ENCODE measurements at places on chromosomes 6 and 20.

GRCh38 chr6:96065213-96065612, 49.4 kb downstream of the FUT9 start:
- DNase-seq: no peak

- no peak for DNase-seq
These were observed 4.4 kb upstream of the RAET1L start for GRCh38 chr6:150029749-150030148.

DNA sequence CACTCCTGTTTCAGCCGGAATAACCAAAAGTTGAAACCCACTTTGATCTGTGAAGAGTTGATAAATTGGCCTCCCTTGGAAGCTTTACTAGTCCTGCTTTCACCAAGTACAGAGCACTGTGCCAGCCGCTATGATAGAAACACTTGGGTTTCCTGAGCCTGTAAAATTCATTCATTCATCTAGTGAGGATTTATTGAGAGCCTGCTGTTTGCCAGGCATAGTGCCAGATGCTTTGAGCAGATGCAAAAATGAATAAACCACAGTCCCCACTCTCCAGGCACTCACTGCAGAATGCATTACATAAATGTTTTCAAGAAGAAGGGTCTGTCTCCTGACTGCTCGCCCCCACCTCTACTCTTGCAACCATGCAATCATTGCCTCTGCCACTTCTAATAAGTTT, 25.3 kb upstream of the TMEM217 start:
- DNase-seq: no peak

DNA sequence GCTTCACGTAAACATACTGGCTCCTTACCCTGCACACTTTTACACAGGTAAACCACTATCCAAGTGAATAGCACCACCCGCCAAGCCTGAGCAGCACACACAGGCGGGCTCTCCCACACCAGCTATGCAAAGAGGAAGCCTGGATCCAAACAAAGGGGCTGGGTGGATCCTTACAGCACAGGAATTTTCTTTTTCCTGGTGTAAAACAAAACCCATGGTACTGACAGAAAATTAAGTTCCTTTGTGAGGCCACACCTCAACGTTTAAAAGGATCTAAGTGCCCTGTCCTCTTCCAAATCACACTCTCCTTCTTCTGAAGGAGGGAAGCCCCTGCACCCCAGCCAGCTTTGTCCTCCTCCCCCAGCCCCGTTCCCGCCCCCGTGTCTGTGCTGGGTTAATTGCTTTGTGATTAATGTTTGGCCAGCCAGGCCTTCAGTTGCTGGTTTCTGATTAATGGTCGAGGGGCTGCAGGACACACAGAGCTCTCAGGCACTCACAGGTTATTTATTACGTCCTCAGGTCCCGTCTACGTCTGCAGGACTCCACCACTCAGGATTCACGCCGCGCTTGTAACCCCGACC, 6.1 kb downstream of the DACT2 start:
- DNase-seq: no peak

DNA sequence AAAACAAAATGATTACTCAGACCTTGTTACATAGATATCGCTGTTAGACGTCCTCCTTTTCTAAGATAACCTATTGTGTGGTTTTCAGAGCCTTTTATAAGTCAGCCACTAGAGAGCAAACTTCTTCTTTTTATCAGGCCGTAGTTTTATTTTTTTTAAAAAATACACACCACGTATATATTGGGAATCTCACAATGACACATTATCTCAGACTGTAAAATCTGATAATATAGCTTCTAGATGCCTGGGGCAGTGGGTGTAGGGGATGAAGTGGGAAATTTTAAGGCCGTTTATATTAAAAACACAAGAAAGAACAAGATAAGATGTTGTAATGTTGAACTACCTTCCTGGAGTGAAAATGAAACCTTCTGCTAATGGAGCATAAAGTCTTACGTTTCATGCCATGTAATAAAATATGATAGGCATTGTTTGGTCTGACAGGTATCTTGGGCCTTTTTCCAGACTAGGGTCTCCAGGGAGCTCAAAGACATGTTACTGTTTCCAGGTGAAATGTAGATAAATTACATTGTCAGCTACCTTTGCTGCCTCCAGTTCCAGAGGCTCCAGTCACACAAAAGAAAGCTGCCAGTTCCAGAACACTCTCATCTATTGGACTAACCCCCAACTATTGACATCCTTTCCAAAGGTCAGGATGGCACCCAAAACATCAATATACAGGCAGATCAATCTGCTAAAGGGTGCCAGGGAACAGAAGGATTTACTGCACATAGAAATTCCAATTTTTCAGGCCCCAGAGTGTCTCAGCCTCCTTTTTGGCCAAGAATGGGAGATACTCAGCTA, 130.2 kb upstream of the AKIRIN2 start:
- DNase-seq: no peak

DNA sequence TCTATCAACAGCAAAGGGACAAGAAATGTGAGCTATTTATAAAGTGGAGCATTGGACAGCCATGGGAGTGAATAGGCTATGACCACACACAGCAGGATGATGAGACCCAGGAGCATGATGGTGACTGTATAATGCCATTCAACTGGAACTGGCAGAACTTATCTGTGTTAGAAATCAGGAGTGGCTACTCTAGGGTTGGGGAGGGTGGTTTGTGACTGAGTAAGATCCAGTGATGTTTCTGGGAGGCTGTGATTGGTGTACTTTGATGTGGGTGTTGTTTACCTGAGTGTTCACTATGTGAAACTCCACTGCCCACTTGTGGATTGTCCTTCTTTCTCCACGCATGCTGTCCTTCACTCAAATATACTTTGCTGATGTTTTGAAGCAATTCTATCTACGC, 11.5 kb upstream of the HLA-B start:
- DNase-seq: no peak

DNA sequence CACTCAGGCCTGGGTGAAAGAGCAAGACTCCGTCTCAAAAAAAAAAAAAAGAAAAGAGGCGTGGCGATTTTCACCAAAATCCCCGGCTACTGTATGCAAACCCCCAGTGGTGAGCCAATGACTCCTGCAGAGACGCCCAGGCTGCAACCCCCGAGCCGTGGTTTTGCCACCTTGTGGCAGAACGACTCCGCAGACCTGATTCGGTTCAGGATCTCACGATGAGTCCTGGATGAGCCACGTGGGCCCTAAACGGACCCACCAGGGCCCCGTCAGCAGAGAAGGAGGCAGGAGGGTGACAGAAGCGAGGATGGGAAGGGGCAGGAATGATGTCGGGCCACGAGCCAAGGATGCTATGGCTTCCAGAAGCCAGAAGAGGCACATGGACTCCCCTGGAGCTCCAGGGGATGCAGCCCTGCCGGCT, 42.5 kb downstream of the SLC2A4RG start:
- no peak for DNase-seq

- no peak for DNase-seq
These were observed 11.1 kb upstream of the HLA-DQB2 start for GRCh38 chr6:32774426-32774825.

- DNase-seq: no peak
These were observed 54.7 kb downstream of the PHF20 start for GRCh38 chr20:35826397-35826998.

DNA sequence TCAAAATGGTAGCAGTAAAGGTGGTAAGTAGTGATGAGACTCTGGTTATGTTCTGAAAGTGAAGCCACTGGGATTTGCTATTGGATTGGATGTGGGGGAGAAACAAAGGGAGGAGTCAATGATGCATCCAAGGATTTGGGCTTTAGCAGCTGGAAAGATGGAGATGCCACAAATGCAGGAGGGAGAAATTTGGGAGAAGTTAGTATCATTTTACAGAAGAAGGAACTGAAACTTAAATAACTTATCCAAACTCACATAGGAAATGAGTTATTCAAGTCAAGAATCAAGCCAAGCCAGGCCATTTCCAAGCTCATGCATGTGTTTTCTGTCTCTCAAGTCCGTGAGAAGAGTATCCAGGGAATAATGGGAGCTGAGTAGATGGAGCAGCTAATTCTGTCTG, 155.1 kb upstream of the TNFAIP3 start:
- no peak for DNase-seq

DNA sequence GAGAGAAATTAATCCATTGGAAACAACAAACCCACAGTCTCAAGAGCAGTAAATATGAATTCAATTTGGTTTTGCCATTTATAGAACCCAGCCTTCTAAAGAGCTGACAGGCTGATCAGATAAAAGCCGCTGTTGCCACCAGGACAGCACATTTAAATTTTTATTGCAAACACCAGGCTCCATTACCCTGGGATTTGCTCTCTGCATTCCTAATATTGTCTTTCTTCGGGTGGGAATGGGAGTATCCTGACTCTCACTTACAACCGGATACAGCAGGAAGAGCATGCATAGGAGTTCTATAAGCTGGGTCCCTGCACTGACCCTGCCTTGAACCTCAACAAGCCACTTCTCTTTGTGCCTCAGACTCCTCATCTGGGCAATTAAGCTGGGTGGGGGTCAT, 142.9 kb downstream of the LRFN2 start:
- no peak for DNase-seq

DNA sequence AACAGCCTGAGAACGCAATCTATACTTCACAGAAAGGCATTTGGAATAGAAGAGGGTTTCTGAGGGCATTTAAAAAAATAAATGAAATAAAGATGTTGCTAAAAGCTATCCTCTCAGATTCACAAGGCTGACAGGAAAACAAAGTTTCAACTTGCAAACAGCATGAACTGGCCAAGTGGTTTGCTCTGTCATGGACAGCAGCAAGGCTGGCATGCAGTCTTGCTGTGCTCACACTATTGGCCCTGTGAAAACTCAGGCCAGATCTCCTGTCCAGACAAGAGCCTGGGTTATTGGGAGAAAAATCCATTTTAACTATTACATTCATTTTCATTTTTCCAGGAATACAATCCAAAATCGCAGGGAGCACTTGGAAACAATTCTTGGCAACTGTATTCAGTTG, 506.2 kb upstream of the SLC35B3 start:
- DNase-seq: no peak

DNA sequence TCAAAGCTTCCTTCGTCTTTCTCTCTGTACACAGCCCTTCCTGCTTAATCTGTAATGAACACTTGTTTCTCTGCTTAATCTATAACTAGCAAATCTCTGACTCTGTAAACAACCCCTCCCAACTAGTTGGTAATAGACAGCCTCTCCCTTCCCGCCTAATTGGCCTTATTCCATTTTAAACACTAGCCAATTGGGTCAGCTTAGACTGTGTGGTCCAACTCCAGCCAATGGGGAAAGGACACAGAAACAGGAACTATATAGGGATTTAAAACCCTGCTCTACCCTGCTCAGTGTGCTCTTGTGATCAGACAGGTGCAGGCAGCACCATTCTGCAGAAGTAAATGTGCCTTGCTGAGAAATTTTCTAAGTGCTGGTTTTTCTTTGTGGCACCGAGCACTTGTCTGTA, 18.5 kb downstream of the CHD6 start:
- DNase-seq: no peak

DNA sequence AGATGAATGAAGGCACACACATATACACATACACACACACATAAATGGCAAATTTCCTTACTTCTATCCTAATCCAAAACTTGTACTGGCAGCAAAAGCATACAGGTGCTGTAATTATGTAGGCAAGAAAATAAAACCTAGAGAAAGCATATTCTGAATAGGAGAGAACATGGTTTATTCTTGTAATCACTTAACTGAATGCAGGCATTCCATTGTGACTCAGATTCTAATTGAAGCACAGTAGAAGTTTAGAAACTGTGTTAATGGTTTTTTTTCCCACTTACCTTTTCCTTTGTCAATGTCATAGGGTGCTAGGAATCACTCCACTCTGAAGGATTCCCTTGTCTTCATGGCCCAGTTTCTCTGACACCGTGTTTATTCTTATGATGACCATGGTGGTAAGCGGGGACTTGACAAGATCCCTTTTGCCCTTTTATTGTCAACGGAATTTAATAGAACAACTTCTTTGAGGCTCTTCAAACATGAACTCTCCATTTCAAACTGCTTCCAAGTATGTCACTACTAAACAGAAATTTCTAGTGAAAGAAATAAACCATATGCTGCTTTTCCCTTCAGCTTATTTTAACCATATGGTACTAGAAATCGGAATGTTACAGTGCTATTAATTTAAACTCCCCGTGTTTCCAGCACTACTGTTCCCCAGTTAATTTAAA, 164.2 kb downstream of the OGFRL1 start:
- no peak for DNase-seq

Data from Caco-2 (cell line).